ENCODE measurements at places on chromosomes 7 and 10.

DNA sequence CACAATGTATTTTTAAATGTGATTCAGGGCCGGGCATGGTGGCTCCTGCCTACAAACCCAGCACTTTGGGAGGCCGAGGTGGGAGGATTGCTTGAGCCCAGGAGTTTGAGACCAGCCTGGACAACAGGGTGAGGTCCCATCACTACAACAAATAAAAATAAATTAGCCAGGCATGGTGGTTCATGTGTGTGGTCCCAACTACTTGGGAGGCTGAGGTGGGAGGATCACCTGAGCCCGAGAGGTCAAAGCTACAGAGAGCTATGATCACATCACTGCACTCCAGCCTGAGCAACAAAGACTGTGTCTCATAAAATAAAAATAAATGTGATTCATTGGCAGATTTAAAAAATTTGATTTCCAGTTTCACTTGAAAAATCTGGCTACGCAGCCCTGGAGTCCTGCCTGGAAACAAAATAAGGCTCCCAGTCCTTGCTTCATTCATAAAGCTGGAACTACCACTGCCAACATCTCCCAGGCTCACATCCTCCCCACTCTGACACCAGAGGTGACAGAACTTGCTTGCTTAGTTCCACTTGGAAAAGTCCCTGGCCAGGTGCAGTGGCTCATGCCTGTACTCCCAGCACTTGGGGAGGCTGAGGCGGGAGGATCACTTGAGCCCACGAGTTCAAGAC lies 27.9 kb upstream of the SLC35G1 start:
- DNase-seq: no peak

- no peak for DNase-seq
Observed at GRCh38 chr7:99898836-99899235, 20.5 kb downstream of the TRIM4 start.

GRCh38 chr7:97246317-97246716 lies 128.8 kb downstream of the SDHAF3 start:
- DNase-seq: no peak

DNA sequence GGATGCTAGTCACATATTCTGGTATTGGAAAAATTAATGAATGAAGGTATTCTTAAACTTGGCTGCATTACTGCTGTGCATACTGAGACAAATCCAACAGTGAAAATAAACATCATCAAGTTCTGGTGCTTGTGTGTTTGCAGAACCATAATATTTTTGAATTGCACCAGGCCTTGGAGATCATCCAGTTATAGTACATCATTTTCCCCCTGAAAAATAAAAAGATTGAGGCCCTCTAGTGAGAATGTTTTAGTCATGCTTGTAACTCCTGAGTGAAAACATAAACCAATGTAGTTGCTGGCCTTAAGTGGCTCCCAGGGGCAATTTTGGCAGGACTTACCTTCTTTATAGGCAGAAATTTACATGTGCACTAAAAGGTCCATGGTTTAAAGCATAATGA lies 218.8 kb upstream of the TMEM229A start:
- peak; percentile 2 for DNase-seq

- no peak for DNase-seq
Observed at GRCh38 chr7:4682621-4683042, 537 bp downstream of the FOXK1 start.

DNA sequence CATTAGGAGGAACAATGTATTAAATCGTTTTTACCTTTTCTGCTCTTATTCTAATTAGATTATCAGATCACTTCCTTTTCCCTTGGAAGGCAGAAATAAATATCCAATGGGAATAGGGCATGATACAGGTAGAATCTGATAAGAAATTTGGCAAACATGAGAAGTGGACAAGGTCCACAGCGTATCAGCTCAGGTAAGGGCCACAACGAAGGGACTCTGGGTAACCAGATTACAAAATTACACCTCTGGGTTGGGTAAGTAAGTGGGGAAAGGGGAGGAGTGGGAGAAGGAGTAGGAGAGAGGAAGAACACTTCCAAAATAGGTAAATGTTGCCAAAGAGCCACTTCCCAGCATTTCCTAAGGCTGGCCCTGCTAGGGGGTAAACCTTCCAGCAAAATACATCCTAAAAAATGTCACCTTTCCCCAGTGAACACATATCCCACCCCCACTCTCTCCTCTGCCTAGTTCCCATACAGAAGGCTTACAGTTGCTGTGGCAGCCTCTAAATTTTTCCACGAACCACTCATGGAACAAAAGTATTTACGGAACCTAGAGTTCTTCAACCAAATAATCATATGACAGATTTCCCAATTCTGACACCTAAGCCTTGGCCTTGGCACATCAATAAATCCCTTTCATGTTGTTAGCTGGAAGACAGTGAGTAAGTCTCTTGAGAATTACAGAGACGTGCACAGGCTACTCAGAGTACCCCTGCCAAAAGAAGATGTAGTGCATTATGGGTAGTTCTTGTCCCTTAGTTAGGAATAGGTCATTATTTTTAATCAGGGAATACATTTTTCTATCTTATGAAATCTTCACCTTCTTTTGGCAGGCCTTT lies 51.5 kb upstream of the DLX6 start:
- DNase-seq: no peak

- no peak for DNase-seq
Observed at GRCh38 chr10:79070081-79070605, 1.4 kb downstream of the ZMIZ1 start.

- DNase-seq: no peak
Observed at GRCh38 chr10:132173185-132173584, 13.6 kb upstream of the DPYSL4 start.

DNA sequence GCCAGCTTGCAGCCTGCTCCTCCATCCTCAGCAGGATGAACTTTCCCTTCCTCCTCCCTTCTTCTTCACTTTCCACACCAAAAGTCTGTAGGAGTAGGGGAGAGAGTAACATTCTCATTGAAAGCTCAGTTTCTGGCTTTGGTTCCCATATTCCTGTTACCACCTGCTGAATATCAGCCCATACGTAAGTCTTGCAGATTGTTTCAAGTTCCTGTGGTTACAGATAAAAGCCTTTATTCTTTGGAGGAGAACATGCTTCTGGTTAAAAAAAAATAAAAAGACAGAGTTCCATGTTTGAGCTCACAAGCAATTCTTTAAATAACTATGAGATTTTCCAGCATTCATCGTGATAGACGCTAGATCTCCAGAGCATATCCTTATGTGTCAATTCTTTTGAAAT lies 637.3 kb downstream of the SUGCT start:
- DNase-seq: no peak

- DNase-seq: no peak
Observed at GRCh38 chr10:60144099-60144498, 237.7 kb upstream of the CCDC6 start.

GRCh38 chr7:137080516-137081203 lies 212.2 kb downstream of the CHRM2 start:
- DNase-seq: no peak

GRCh38 chr10:14478604-14479003 lies 147.9 kb upstream of the FRMD4A start:
- peak; percentile 85 for DNase-seq

GRCh38 chr7:30331338-30331737 lies 46.9 kb downstream of the ZNRF2 start:
- DNase-seq: no peak

GRCh38 chr7:109003742-109004141 lies 434.1 kb downstream of the DNAJB9 start:
- no peak for DNase-seq

DNA sequence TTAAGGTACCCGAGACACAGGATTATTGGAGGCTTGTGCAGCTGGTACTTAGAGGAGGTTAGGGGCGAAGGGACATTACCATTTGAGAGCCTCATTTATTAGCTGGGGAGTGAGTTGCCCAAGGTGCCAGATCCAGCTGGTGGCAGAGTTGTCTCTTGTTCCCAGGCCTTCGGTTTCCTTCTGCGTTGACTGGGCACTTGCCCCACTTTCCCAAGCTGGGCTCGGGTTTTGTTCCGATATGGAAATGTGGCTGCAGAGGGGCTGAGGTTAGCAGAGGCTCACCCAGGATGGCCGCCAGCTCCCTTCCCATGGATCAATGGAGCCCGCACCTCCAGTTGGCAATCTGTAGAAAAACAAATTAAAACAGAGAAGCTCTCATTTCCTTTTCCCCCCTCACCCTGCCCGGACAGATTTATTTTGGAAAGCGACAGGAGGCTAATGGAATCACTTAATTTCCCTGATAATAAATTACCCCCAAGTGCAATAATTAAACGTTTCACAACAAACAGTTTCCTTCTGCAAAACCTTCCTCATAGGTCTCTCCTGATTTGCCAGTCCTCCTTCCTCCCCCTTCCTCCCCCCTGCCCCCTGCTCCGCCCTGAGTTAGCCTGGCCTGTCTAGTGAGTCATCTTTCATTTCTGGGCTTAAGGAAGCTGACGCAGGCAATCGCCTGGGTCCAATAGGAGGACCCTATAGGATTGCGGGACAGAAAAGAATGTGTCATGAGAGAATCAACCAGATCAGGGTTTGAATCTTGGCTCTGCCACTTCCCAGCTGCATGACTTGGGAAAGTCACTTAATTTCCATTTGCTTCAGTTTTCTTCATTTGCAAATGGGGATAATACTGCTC lies 51.7 kb downstream of the ADRA2A start:
- DNase-seq: no peak

- DNase-seq: no peak
Observed at GRCh38 chr7:151769188-151769821, 107.6 kb downstream of the PRKAG2 start.

- DNase-seq: no peak
Observed at GRCh38 chr10:116756277-116756676, 13.9 kb upstream of the HSPA12A start.

DNA sequence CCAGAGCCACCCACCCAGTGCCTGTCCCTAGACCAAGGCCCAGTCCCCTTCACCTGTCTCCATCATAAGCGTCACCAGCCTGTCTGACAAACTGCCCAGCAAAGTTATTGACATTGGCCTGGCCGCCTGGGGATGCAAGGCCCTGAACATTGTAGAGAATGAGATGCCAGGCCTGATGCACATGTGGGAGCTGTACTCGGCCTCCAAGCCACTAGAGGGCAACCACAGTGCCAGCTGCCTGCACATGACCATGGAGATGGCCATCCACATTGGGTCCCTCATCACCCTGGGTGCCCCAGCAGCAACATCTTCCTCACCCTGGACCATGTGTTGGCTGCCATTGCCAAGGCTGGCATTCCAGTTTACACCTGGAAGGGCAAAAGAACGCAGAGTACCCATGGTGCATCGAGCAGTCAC lies 63.7 kb upstream of the ANTXRL start:
- no peak for DNase-seq

DNA sequence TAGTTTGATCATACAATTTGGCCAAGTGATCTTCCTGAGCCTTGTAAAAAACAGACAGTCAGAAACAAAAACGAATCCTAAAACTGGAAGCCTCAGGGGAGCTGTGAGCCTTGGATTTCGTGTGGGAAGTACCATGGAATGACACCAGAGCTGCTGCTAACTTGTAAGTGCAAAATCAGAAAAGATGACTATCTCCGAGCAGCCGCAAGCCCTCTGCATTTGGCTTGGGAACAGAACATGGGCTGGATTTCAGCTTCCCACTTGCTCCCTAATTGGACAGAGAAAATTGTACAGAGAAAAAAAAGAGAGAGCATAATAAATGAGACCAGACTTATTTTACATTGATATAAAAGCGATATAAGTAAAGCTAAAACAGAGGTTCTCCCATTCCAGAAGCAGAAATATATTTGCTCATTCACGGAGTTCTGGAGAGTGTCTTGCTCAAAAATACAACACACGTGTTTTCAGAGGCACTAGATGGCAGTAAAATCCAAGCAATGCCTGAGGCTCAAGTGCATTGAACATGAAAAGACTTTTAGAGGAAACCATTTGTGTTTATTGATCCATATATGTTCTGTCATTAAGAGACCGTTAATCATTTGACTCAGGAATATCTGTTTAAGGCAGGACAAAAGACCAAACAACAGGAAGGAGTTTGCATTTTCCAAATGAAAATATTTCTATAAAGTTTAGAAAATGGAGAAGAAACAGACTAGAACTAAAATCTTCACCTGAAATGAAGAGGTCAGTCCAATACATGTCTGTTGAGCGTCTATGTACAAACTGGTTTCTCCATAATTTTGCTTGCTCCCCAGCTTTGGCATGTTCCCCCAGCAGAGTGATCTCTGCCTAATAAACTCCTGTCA lies 78.3 kb upstream of the SLC26A5 start:
- peak; percentile 44 for DNase-seq

- peak; percentile 3 for DNase-seq
Observed at GRCh38 chr7:80729591-80730320, 91.3 kb downstream of the CD36 start.

GRCh38 chr7:139708541-139708940 lies 69.3 kb downstream of the HIPK2 start:
- DNase-seq: no peak

- no peak for DNase-seq
Observed at GRCh38 chr7:65832281-65832680, 40.6 kb upstream of the VKORC1L1 start.

DNA sequence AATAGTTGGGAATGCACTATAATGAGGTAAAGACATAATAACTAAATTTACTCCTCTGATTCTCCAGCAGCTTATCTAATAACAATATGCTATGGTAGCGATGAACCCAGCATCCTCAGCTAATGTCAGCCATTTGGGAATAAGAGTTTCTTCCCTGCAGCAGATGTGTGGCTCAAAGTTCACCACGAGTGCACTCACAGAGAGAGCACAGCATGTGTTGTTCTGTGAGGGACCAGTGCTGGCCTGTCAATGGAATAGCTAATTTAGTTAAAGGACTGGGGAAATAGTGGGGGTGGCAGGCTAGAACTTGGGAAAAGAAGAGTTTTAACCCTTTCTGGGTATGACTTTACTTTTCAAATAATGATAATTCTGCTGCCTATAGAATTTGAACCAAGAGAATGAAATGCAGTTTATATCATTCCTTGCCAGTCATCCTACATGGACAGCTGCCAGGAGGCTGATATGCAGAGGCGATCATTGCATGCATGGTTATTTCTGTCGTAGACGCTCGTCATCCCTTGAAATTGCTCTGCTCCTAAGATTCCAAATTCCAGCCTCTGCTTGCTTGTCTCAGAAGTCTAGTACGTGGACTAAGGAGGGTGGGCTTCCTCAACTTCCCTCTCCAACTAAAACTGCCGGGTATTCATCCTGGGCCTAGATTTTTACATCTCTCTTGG lies 355.6 kb downstream of the RNLS start:
- no peak for DNase-seq

GRCh38 chr7:158289231-158289630 lies 298.4 kb downstream of the PTPRN2 start:
- no peak for DNase-seq

- no peak for DNase-seq
Observed at GRCh38 chr7:123562121-123562520, 4.5 kb upstream of the NDUFA5 start.

GRCh38 chr10:95604630-95605029 lies 43.5 kb upstream of the SORBS1 start:
- no peak for DNase-seq

GRCh38 chr10:46518028-46518725 lies 38.3 kb downstream of the GPRIN2 start:
- no peak for DNase-seq

DNA sequence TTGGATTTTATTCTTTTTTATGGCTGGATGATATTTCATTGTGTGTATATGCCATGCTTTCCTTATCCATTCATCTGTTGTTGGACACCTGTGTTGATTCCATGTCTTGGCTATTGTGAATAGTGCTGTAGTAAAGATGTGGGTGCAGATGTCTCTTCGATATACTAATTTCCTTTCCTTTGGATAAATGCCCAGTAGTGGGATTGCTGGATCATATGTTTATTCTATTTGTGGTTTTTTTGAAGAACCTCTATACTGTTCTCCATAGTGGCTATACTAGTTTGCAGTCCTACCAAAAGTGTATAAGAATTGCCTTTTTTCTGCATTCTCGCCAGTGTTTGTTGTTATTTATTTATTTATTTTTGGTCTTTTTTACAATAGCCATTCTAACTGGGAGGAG lies 159.8 kb downstream of the WNT2 start:
- DNase-seq: no peak

All from NCI-H446 (cell line).